CD4-positive, alpha-beta T cell treated with Interleukin-2 at 100 ng/mL for 4 hours (primary cell): ENCODE measurements at places on chromosomes 6 and 20.
A peak's percentile ranks its signal among the peaks of the same experiment; 100 is the strongest.

DNA sequence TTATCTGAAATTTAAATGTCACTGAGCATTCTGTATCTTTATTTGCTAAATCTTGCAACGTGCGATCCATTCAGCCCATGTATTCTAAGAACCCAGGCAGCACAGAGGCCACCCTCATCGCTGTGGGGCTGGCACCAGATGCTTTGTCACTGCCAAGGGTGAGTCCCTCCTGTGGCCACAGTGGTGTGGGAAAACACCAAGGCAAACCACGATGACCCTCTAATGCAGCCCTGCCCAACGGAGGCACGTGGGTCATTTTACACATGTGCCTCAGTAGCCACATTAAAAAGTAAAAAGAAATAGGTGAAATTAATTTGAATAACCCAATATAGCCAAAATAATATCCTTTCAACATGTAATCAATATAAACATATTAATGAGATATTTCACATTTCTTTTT is 221.7 kb downstream of the UNC5CL start:
- DNase-seq, result no peak

- no peak for DNase-seq
Observed at GRCh38 chr6:20309186-20309585, 92.5 kb upstream of the E2F3 start.

DNA sequence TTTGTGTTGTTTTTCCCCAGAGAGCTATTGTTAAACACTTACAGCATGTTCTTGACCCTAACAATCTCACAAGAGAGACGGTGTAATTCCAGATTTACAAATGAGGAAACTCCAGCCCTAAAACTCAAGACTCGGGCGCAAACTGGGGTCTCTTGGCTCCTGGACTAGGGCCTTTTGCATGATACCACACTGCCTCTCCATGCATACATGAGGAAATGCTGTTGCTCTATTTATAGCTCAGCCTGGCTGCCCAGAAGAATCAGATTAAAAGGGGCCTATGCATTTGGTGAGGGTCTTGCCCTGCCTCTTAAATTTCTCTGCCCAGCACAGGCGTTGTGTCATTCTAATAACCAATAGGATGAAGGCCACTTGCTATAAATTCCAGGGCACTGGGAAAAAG is 30.5 kb upstream of the SNRPB2 start:
- no peak for DNase-seq

DNA sequence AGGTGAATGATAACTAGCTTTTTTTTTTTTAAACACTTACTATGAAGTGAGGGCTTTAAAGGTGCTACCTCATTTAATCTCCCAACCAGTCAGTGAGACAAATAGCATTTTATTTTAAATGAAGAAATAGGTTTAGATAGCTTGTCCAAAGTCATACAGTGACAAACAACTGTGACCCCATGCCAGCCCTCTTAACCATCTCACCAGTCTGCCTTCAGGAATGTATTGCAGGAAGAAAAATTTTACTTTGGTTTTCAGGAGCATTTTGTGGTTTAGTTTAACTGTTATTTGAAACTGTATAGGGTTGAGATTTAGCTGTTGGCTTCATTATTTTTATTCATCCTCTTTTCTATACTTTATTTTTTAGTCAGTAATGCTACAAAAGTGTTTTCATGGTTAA is 18.6 kb downstream of the DSE start:
- DNase-seq, result no peak

- DNase-seq, result peak; percentile 10
Observed at GRCh38 chr20:728256-728944, 39.9 kb downstream of the SLC52A3 start.

DNA sequence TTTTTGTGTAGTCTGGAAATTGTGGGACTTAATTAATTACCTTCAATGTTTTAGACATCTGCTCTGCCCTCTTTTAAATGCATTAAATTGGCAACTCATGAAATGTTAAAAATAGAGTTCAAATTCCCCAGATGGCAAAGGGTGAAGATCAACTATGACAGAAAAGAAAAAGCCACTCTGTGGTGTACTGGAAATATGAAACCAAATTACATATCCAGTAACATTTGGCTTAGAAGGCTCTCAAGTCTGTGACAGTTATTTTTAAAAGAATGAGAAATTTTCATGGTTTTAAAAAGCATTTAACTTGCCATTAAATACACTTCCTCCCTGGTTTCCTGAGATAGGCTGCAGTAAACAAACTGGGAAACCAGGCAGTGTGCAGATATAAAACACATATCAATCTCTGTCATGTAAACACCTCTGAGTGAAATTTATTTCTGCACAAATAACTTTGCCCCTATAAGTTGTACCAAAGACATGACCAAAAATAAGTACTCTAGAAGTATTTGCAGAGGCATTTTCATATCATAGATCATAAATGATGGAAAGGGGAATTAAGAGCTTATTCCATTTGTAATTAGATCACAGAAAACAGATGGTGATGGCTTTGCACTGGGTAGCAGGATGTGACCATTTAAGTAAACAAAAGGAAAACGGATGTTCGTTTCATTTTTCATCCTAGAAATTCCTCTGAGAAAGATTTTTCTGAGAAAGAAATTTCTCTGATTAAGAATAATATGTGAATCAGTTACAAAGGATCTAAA is 360.1 kb downstream of the SAMD5 start:
- DNase-seq, result no peak

DNA sequence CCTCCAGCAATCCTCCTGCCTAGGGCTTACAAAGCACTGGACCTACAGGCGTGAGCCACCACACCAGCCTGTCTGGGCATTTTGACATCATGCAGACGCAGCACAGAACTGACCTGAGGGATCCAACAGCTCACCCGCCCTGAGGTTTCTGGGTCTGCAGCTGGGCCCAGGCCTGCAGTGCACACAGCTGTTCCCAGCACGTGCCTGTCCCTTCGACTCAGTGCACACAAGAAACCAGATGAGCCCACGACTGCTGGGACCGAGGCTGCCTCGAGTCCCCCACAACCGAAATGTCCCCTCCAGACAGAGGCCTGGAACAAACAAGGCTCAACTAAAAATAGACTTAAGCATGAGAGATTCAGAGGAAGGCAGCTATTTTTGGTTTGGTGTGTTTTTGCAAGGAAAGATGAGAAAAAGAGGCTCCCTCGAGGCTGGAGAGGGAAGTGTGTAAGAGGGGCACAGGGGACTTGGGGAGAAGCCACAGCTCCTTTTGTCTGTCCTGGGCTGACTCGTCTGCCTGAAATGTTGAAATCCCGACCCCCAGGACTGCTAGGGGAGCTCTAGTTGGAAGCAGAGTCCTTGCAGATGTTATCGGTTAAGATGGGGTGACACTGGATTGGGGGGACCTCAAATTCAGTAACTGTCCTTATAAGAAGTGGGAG is 66.3 kb downstream of the YTHDF1 start:
- DNase-seq, result no peak

GRCh38 chr6:27161946-27162603 is 85.4 kb upstream of the PRSS16 start:
- peak; percentile 72 for DNase-seq

- no peak for DNase-seq
Observed at GRCh38 chr20:2350606-2351005, 30.1 kb upstream of the TGM6 start.

GRCh38 chr20:50311308-50312001 is 120.8 kb downstream of the CEBPB start:
- no peak for DNase-seq

- DNase-seq, result no peak
Observed at GRCh38 chr20:61422636-61423425, 170.8 kb downstream of the CDH4 start.

- no peak for DNase-seq
Observed at GRCh38 chr20:9867196-9867980, 28.5 kb upstream of the PAK5 start.

GRCh38 chr6:29633534-29633905 is 537 bp upstream of the GABBR1 start:
- no peak for DNase-seq

- no peak for DNase-seq
Observed at GRCh38 chr6:12241493-12242175, 48.5 kb upstream of the EDN1 start.

DNA sequence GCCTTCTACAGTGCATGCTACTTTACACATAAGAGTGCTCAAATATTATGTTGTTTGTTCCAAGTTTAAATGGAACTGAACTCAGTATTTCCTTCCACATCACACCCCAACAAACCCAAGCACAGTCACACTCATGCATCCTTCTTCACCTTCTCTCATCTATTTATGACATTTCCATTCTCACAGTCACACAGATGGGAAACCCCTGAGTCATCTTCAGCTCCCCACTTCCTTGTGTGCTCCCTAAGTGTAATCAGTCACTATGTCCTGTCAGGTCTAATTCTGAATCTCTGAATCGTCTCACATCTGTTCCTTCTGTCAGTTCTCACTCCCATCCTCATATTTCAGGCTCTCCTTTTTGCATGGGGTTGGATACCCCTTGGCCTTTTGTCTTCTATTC is 96.0 kb downstream of the RIMS1 start:
- DNase-seq, result no peak

DNA sequence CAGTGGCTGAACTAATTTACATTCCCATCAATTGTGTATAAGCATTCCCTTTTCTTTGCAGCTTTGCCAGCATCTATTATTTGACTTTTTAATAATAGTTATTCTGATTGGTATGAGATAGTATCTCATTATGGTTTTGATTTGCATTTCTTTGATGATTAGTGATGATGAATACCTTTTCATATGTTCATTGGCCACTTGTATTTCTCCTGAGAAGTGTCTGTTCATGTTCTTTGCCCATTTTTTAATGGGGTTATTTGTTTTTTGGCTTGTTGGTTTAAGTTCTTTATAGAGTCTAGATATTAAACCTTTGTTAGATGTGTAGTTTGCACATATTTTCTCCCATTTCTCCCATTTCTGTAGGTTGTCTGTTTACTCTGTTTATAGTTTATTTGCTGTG is 16.6 kb downstream of the CENPW start:
- no peak for DNase-seq

DNA sequence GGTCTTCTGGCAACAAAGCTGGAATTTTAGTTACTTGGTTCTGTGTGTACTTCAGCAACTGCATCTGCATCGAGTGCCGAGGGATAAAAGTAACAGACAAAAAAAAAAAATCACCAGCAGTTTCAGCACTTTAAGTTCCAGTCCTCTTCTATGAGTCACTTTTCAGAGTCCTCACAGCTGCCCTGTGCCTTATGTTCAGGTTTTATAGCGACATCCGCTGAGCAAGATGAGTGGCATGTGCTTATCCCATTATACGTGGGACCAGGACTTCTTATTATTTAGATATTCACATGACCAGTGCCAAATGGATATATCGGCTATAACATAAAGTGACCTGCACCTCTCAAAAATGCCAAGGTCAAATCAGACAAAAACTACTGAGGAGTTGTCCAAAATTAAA is 242.9 kb downstream of the FOXA2 start:
- DNase-seq, result no peak

- DNase-seq, result no peak
Observed at GRCh38 chr6:31037169-31037568, 26.9 kb downstream of the MUC22 start.

DNA sequence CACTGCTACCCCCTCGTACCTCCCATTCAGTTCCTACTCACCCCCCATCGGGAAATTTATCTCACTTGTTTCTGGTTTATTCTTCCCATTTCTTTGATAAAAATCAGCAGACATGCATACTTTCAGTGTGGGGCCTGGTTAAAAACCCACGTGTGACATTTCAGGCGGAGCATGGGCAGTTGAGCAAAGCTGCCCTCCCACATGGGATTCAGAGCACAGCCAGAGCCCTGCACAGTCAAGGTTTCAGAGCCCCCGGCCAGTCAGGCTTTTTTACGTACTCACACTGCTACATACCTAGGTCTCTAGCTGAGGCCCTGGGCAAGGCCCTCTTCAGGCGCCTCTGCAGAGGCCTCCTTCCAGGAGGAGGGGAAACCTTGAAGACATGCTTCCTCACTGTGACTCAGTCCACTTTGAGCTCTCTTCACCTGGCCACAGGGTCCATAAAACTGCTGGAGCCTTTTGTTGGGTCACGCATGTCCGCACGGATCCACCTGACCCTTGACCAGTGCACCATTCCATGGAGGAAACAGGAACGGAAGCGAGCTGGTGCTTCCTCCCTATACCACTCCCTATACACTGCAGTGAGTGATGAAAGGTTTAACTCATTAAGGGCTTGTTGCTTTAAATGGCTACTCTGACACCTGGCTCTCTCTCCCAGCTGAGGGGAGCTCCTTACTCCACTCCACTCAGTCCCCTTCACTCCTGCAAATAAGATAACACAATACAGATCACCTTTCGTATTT is 713.3 kb downstream of the PRKN start:
- DNase-seq, result no peak

DNA sequence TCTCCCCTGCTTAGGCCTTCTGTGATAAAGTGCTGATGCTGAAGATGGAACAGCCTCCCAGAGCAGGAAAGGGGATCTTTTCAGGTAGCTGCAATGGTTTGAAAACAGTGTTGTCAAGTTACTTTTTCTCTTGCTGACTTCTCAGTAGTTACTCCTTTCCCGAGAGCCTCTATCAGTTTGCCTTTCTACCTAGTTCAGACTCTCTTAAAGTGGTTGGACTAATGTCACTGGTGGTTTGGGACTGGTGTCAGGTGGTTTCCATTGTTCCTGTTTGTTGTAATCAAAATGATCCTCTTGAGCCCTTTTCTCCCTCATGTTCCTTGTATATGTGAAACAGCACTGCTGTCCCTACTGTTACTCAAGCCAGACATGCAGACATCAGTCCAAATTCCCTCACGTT is 91.4 kb downstream of the FAM217A start:
- no peak for DNase-seq

DNA sequence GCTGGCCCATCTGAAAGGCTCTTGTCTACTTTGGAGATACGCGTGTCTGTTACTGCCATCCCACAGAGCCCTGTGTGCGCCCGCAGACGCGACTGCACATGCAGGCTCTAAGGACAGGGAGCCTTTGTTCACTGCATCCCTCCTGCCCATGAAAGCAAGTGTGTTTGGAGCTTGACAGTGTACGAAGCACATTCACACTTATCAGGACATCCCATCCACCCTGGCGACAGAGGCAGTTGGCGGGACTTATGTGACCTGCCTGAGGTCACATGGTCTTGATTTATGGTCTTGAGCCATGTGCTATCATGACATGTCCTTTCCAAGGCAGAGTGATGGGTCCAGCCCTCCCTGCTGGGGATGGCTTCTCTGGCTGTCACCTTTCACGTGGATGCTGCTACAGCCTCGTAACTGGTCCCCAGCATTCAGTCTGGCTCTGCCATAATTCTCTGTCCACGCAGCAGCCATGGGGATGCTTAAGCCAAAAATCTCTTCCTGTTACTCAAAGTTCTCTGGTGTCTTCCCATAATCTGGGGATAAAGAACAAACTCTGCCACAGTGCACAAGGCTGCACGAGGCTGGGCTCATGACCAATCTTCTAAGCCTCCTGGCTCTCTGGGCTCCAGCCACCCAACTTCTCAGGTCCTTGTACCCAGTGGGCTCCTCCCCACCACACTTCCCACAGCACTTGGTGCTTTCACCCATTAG is 36.3 kb upstream of the FAM83D start:
- no peak for DNase-seq

DNA sequence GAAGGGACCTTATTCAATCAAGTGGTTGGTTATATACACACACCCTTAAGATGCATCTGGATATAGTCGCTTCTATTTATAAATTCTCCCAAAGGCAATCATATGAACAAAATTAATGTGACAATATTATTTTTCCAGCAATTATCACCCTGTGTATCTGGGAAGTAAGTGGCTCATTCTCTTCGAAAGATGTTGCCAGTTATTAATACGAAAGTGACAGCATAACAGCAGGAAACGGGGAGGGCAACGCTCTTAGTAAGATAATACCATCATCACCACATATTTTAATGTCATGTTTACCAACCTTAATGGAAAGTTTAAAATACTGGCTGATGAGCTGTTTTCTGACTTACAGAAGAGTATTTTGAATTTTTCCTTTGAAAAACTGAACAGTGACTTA is 697.2 kb upstream of the AGPAT4 start:
- DNase-seq, result no peak

- DNase-seq, result no peak
Observed at GRCh38 chr20:34794006-34794585, 31.4 kb downstream of the NCOA6 start.
